Fibroblast of villous mesenchyme (primary cell): ENCODE measurements at places on chromosomes 11 and 22. TPM values are rescaled to one million over a fixed set of nuclear protein-coding genes. Genes with fewer than 3 reads are reported as not detected.

GRCh38 chr22:29854432-29854831 lies 16.4 kb upstream of the ASCC2 start:
- DNase-seq: no peak

DNA sequence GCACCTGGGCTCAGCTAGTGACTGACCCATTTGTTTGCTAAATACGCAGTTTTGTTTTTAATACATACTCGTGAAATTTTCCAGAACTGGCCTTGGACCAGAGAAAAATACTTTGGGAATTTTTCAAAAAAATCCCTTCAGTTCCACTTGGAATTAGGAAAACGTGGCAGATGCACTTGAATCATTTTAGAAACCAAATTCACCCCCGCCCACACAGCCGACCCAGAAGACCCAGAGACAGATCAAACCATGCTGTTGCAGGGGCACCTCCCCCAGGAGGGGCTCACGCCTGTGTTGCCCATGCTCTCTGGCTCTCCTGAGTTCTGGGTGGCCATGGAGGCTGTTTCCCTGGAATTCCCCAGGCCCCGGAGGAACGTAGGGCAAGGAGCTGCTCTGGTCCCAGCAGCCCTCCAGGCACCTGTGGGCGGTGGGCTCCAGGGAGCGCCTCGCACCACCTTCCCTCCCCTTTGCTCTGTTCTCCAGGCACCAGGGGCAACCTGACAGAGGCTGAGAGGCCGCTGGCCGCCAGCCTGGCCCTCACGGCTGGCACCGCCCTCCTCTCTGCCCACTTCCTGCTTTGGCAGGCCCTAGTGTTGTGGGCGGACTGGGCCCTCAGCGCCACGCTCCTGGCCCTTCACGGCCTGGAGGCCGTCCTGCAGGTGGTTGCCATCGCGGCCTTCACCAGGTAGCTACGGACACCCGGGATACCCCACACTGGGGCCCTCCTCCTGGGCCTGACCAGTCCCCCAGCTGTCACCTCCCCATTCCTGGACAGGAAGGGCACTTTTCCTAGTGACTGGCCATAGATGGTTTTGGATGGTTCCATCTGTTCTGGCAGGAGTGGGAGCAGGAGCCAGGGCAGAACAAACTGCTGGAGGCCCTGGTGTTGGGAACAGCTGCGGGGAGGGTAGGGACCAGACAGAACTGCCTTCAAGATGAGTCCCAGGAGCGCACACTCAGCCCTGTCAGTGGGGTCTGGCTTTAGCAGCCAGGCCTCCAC lies 3.3 kb upstream of the EPS8L2 start:
- DNase-seq: no peak

- no peak for DNase-seq
These were observed 37.1 kb upstream of the EHF start for GRCh38 chr11:34583818-34584217.

- DNase-seq: no peak
These were observed 3.9 kb upstream of the SERGEF start for GRCh38 chr11:18016789-18017188.

- DNase-seq: no peak
These were observed 9.3 kb upstream of the PAX6 start for GRCh38 chr11:31820438-31820818.

- peak; percentile 64 for DNase-seq
These were observed 1.1 kb downstream of the ST13 start for GRCh38 chr22:40855071-40855978.

DNA sequence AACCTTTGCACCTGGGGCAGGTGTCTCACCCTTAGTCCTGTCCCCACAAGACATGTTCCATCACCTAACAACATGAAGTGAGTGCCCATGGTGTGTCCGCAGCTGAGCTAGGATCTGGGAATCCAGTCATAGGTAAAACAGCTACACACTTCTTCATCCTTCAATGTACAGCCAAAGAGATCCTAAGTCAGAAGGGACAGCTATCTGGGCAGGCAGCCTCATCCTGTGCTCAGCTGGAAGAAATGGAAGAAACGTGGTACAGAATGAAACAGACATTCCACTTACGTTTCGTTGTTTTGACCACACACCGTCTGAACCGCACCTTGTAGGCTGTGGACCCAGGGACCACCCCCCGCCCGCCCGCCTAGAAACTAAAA lies 30.8 kb downstream of the PDGFB start:
- no peak for DNase-seq

- peak; percentile 65 for DNase-seq
These were observed 258.5 kb downstream of the FAM76B start for GRCh38 chr11:95531116-95531515.

BLID gene
- 6.0 and 9.3 TPM in 2 replicates for total RNA-seq

MMP10 gene
- total RNA-seq: 0.86 and 28.0 TPM in 2 replicates

UPK3A gene
- total RNA-seq: not detected in 2 replicates

NOX4 gene
- 5.2 and 9.3 TPM in 2 replicates for total RNA-seq

RPS13 gene
- 669 and 735 TPM in 2 replicates for total RNA-seq
